HFFc6 (cell line): ENCODE measurements at places on chromosomes 6 and 20. TPM values are rescaled to one million over a fixed set of nuclear protein-coding genes. Genes with fewer than 3 reads are reported as not detected.

CCDC170 gene
- 0.14 to 0.63 TPM (median 0.32 TPM) in 3 replicates for total RNA-seq

DNA sequence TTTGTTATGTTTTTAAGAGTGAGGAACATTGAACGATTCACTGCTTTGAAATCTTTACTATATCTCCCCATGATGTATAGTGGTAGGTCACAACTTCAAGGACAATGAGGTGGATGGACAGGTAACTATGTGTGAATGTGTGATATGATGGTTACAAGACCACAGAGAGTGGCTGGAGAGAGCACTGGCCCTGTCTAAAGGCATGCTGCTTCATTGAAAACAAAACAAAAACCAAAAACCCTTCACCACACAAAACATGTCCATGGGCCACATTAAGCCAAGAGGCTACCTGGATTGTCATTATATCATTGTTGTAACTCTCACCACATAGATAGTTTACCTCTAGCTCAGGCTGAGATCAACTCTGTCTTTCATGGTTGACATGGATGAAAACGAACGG lies 180.6 kb upstream of the TENT5A start:
- H3K36me3 ChIP-seq, result peaks cover 9% of the 10 kb centered on the region; the same call in 1 of the 2 replicates
- H3K4me3 ChIP-seq, result no peak overlapping the region
- H3K27me3 ChIP-seq, result no peaks in the 10 kb centered on the region; the same call in 1 of the 2 replicates
- H3K27ac ChIP-seq, result no peak overlapping the region
- H3K4me1 ChIP-seq, result peaks cover 47% of the 10 kb centered on the region

GRCh38 chr6:148407372-148407771 lies 64.7 kb downstream of the SASH1 start:
- peak overlapping the region; percentile 90 for H3K27ac ChIP-seq
- peak overlapping the region; percentile 69 for H3K4me3 ChIP-seq
- no peaks in the 10 kb centered on the region for H3K27me3 ChIP-seq
- peaks cover 48% of the 10 kb centered on the region for H3K4me1 ChIP-seq
- DNase-seq, result peak; percentile 98

GRCh38 chr20:19288061-19288460 lies 75.6 kb downstream of the SLC24A3 start:
- no peaks in the 10 kb centered on the region for H3K4me1 ChIP-seq
- no peak overlapping the region for H3K27ac ChIP-seq
- DNase-seq, result no peak
- no peaks in the 10 kb centered on the region for H3K36me3 ChIP-seq
- no peaks in the 10 kb centered on the region; the same call in 1 of the 2 replicates for H3K27me3 ChIP-seq
